ENCODE measurements at places on chromosomes 16 and 17.

DNA sequence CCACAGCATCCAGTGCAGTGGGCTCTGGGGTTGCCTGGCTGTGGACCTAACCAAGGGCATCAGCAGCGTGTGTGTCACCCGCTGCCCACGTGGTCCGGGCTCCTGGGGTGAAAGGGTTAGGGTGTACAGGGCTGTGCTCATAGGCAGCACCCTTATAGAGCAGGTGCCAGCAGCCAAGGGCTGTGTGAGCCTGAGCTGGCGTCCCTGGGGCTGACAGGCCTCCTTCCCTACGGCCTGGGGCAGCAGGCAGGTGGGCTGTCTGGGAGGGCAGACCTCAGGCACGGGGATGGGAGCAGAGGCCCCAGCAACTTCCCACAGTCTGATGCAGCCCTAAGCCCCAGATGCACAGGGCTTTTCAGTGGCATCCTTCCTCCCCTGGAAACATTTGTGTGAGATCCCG lies 13.9 kb downstream of the CD300A start:
- DNase-seq, result no peak

DNA sequence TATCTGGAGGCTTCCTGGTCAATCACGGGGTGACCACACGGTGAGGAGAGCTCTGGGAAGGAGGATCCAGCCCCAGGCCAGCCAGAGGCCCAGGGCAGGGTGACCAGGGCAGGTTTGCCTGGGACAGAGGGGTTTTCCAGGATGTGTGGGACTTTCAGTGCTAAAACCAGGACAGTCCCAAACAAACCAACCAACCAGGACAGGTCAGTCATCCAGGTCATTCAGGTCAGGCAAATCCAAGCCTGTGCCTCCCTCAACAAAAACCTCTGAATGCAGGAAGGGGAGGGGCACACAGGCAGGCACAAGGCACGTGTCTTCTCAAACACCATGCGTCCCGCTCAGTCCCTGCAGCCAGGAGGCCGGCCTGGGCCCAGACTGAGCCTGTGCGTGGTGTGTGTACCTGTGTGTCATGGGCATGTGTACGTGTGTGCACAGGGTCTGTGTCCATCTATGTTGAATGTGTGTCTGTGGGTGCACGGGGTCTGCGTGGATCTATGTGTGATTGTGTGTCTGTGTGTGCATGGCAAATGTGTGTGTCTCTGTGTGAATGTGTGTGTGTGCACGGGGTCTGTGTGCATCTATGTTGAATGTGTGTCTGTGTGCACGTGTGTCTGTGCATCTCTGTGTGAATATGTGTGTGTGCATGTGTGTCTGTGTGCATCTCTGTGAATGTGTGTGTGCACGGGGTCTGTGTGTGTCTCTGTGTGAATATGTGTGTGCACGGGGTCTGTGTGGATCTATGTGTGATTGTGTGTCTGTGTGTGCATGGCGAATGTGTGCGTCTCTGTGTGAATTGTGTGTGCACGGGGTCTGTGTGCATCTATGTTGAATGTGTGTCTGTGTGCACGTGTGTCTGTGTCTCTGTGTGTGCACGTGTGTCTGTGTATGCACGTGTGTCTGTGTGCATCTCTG lies 78.9 kb downstream of the RTN4RL1 start:
- DNase-seq, result no peak

DNA sequence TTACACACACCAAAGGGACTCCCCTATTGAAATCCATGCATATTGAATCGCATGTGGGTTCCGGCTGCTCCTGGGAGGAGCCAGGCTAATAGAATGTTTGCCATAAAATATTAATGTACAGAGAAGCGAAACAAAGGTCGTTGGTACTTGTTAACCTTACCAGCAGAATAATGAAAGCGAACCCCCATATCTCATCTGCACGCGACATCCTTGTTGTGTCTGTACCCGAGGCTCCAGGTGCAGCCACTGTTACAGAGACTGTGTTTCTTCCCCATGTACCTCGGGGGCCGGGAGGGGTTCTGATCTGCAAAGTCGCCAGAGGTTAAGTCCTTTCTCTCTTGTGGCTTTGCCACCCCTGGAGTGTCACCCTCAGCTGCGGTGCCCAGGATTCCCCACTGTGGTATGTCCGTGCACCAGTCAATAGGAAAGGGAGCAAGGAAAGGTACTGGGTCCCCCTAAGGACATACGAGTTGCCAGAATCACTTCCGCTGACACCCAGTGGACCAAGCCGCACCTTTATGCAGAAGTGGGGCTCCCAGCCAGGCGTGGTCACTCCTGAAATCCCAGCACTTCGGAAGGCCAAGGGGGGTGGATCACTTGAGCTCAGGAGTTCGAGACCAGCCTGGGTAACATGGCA lies 2.2 kb downstream of the GAA start:
- DNase-seq, result no peak

GRCh38 chr16:16167927-16168326 lies 55.4 kb downstream of the ABCC6 start:
- no peak for DNase-seq

DNA sequence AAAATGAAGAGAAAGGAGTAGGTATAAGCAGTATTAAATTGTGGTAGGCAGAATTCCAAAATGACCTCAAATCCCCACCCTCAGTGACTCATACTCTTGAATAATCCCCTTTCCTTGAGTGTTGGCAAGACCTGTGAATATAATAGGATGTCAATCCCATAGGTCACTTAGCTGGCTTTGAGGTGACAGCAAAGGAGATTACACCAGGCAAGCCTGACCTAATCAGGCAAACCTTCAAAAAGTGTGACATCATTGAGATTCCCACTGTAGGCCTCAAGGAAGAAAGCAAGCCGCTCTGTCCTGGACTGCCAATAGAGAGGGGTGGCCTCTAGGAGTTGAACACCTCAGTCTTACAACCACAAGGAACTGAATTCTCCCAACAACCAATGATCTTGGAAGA lies 535.2 kb downstream of the RBFOX1 start:
- no peak for DNase-seq

DNA sequence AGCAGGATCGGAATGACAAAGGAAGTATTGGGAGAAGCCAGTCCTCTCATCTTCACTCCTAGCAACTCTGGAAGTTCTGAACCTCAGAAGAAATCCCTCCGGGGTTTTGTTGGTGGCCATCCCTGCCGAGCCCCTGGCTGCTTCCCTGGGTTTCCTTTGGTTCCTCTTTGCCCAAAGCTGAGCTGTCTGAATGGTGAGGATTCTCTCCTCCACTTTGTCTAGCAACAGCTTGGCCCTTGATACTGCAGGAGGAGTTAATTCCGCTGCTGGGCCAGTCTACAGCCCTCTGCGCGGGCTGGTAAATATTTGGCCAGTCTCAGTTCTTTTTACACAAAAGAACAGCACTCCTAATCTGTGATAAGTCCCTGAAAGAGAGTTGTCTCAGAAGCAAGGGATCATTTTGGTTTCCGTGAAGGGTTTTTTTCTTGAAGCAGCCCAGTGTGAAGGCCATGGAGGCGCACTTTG lies 170.9 kb downstream of the RAB11FIP4 start:
- no peak for DNase-seq

Data from activated T-helper 1 cell treated with Interleukin-2 at 50 U/mL for 16 hours (primary cell).